ENCODE measurements at places on chromosomes 1 and 21.

DNA sequence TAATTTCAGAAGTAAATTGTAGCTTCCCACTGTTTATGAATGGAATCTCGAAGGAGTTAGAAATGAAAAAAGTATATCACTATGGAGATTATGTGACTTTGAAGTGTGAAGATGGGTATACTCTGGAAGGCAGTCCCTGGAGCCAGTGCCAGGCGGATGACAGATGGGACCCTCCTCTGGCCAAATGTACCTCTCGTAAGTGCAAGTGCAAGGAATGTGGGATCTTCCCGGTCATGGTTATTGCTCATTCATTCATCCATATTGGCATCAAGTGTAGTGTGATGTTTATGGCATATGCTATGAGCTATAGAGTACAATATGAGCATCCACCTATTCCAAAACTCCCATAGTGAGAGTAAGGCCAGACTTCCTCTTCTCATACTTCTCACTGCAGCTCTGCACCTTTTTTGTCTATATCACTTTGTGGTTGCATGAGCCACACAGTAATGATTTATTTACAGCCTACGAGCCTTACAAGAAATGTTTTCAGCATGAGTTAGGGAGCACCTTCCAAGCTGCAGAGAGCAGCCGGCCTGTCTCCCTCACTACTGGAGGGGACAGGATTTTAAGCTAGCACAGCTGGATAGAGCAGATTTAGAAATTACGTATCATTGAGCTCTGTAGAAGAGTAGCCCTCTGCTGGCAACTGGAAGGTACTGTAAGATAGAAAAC, 24.9 kb upstream of the CR1L start:
- peak; percentile 9 for DNase-seq

DNA sequence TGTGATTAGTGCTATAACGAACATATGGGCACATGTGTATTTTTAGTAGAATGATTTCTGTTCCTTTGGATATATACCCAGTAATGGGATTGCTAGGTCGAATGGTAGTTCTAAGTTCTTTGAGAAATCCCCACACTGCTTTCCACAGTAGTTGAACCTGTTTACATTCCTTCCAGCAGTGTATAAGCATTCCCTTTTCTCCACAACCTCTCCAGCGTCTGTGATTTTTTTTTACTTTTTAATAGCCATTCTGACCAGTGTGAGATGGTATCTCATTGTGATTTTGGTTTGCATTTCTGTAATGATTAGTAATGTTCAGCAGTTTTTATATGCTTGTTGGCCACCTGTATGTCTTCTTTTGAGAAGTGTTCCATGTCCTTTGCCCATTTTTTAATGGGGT, 81.8 kb upstream of the SLC44A3 start:
- DNase-seq: no peak

- no peak for DNase-seq
Measured at GRCh38 chr1:228088586-228089498, 6.3 kb downstream of the ARF1 start.

DNA sequence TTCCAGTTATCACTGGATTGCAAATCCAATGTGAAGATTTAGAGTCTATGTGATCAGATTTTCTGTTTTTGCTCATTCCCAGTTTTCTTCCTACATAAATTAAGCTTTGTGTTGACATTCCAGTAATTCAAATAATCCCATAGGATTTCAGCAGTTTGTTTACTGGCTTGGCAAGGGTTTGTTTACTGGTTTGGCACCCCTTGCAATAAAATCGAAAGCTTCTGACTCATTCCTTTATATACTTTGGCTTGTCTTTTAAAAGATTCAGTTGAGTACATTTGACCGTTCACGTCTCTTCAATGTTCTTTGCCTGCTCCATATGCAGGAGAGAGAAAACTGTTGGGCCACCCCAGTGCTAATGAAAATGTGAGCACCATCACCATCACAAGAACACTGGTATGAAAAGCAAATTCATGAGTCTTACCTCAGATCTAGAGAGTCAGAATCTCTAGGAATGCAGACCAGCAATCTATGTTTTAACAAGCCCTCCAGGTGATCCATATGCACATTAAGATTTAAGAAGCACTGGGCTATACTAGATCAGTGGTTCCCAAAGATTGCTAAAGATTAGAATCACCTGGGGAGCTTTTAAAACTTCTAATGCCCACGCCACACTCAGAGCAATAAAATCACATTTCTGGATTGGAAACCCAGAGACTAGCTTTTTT, 32.8 kb downstream of the ZC3H11B start:
- no peak for DNase-seq

- no peak for DNase-seq
Measured at GRCh38 chr1:53258216-53258615, 19.9 kb upstream of the MAGOH start.

DNA sequence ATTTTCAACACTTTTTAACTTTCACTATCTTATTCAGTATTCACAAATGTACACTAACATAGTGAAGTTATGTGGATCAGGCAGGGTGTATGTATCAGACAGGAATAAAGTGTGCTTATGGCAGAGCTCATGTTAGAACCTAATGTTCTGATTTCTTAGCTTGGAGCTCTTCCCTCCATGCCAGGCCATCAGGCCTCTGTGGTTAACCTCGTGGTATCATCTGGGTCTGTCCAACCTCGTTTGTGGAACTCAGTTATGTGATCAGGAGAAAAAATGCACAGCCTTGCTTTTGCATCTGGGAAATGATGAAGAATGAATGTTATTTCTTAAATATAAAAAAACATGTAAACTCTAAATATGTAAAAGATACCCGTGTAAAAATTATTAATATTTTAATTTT, 86.9 kb downstream of the MPZL1 start:
- DNase-seq: no peak

- no peak for DNase-seq
Measured at GRCh38 chr1:175124861-175125260, 57.2 kb downstream of the TNN start.

DNA sequence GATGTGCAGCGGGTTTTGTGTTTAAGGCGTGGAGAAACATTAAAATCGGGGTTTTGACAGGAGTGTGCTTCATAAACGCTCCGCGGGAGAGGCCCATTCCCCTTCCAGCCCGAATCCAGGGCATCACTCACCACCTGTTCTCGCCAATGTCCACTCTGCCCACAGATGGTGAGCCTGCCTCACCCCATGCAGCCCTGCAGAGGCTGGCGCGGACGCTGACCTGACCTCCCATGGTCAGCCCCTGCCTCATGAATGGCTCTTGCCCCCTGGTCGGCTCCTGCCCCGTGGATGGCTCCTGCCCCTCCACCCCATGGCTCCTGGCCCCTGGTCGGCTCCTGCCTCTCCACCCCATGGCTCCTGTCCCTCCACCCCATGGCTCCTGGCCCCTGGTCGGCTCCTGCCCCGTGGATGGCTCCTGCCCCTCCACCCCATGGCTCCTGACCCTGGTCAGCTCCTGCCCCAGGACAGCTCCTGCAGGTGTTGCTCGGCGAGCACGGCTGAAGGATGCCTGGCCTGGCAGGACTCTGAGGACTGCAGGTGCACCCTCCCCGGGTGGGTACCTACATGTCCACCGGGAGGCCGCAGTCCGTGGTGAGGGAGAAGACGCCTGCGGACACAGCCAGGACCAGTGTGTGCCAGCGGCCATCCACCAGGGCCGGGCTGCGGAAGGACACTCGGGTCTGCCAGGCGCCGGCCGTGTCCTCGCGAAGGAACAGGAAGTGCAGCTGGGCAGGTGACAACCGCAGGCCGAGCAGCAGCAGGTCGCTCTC, 6.7 kb downstream of the KRTAP10-1 start:
- no peak for DNase-seq

DNA sequence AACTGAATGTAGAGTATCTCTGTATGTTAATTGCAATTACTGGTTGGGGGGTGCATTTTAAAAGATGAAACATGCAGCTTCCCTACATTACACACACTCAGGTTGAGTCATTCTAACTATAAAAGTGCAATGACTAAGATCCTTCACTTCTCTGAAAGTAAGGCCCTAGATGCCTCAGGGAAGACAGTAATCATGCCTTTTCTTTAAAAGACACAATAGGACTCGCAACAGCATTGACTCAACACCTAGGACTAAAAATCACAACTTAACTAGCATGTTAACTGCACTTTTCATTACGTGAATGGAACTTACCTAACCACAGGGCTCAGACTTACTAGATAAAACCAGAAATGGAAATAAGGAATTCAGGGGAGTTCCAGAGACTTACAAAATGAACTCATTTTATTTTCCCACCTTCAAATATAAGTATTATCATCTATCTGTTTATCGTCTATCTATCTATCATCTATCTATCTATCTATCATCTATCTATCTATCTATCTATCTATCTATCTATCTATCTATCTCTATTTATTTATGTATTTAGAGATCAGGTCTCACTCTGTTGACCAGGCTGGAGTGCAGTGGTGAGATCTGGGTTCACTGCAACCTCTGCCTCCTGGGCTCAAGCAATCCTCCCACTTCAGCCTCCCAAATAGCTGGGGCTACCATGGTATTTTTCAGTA, 47.8 kb downstream of the CHML start:
- no peak for DNase-seq

DNA sequence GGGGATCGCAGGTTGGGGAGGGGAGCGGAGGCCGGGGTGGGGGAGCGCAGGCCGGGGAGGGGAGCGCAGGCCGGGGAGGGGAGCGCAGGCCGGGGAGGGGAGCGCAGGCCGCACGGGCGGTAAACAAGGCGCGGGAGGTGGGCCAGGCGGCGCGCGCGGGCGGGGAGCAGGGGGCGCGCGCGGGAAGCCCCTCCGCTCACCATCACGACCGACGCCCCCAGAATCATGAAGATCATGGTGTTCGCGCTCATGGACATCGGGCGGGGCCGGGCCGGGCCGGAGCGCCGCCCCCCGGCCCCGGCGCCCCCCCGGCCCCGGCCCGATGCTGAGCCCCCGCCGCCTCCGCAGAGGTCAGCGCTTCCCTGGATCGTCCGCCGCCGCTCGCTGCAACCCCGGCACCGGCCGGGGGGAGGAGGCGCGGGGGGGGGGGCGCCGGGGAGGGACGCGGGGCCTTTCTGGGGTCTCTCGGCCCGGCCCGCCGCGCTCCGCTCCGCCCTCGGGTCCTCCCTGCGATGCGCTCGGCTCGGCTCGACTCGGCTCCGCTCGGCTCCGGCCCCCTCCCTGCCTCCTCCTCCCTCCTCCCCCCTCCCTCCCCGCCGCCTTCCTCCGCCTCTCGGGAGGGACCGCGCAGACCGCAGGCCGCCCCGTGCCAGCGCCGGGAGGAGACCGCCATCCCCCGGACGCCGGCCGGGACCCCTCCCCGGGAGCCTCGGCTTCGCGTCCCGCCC, at the start of gene TMEM240:
TSS of gene TMEM240 (minus strand) at position 535 of the 728 bp plus-strand sequence. CDS start at position 257, 278 bp downstream.
- DNase-seq: peak; percentile 69

- no peak for DNase-seq
Measured at GRCh38 chr21:31135531-31136184, 97.4 kb upstream of the KRTAP19-8 start.

GRCh38 chr1:5966543-5967205, 25.6 kb downstream of the NPHP4 start:
- no peak for DNase-seq

DNA sequence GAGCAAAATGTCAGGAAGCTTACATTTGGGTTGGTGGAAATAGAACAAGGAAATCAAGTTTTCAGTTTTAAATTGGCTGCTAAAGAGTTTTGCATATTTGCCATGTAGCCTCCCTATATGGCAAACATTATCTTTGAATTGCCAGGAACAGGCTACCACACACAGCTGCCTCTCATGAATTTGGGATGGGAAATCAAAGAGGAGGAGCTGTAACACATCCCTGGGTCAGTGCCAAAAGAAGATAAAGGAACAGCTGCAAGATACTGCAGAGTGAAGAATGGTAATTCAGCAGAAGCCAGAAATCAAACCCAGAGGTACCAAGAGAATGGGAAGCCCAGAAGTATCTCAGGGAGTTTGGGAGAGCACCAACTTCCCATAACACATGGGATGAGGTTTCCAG, 18.6 kb upstream of the RASAL2 start:
- DNase-seq: no peak

- DNase-seq: peak; percentile 31
Measured at GRCh38 chr1:147389532-147390184, 147.2 kb downstream of the CHD1L start.

- peak; percentile 37 for DNase-seq
Measured at GRCh38 chr1:47875831-47876586, 121.2 kb downstream of the TRABD2B start.

GRCh38 chr1:111364690-111365089, 62.8 kb downstream of the OVGP1 start:
- no peak for DNase-seq

DNA sequence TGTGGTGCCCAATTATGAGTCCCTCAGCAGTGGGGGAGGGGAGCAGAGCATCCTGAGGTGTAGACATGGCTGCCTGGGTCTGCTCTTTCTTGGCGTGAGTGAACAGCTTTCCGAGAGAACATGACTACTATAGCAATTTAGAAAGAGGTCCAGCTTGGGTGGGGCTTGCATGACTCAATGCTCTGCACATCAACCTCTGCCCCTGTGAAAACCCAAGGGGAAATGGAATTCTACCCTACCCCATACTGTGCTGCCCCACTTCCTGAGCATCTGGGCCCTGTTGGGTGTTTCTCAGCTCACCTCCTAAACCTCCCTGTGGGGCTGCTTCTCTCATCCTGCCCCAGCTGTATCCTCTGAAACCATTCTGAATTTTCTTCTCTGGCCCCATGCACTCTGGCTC, 8.2 kb upstream of the AZIN2 start:
- DNase-seq: no peak

DNA sequence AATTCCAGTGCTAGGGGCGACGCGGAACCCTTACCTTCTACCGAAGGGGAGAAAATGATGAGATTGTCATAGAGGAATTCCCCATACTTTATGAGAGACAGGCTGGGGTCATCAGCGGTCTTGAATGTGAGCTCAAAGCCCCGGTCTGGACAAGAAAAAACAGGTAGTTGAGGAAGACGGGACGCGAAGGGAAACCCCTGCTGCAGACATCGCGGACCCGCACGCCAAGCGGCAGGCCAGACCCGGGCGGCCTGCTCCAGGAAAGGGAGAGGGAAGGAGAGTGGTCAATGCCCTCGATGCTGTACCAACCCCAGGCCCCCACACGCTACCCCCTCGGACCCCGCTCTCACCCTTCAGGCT, 342 bp downstream of the DDOST start:
- no peak for DNase-seq

GRCh38 chr1:236689713-236690569, 3.6 kb downstream of the ACTN2 start:
- no peak for DNase-seq

DNA sequence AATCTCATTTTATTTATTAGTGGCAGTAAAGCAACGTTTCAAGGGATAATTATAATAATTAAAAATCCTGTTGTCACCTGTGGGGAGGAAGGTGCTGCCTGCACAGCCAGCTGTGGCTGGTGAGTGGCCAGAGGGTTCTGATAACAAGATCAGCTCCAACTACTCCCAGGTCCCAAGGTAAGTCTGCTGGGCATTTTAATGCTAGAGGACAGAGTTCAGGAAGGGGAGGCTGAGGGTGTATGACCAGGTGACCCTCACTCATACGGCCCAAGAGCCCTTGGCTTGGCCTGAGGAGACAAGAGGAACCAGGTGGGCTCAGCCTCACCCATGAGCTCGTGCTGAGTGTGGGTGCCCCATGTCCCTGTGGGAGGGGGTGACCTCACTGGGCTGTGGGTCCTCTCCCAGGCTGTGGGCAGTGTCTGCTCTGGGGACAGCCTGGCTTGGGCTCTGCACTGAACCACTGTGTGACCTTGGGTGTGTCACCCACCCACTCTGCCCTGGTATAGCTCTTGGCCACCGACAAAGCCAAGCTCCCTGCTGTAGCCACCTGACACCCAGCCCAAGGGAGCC, 223.8 kb downstream of the PTPRU start:
- DNase-seq: no peak
